Naive thymus-derived CD8-positive, alpha-beta T cell (primary cell): ENCODE measurements at places on chromosomes 11 and 22.

- DNase-seq = no peak
- no peak overlapping the region for H3K4me3 ChIP-seq
These were observed 51.5 kb upstream of the RPS13 start for GRCh38 chr11:17129003-17129402.

- DNase-seq = no peak
- no peak overlapping the region for H3K4me3 ChIP-seq
- H3K4me1 ChIP-seq = no peaks in the 10 kb centered on the region
- H3K27me3 ChIP-seq = peaks cover 14% of the 10 kb centered on the region
- no peak overlapping the region for H3K27ac ChIP-seq
These were observed 58.9 kb upstream of the CLMP start for GRCh38 chr11:123253911-123254310.

DNA sequence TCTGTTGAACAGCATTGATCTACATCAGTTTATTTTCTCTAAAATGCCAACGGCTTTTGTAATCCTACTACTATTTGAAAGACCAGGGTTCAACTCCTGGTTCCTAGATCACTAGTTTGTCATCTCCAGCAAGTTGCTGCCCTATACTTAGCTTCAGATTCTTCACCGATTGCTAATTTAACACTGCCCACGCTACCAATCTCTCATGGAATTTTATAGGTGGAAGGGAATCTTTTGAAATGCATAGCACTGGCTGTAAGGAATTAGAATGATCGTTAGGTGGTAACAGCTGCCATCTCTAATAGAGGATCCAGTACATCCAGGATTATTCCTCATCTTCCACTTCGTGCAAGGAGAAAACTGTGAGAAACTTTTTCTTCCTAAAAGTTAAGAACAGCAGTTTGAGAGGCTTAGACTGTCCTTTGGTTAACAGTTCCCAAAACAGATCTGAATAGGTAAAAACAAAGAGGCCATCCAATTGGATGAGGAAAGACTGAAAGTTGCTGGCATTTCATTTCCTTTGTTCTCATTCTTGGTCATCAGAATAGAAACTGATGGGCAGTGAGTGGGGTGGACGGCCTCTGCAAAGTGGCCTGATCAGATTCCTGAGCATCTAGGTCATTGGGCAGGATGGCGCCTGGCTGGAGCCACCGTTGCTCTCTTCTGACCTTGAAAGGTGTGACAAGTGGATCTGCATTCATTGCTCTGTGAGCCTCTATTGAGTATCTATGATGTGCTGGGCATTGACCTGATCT is 236.3 kb upstream of the SORL1-AS1 start:
- H3K36me3 ChIP-seq = peaks cover 14% of the 10 kb centered on the region
- DNase-seq = no peak
- no peak overlapping the region for H3K4me3 ChIP-seq
- H3K27ac ChIP-seq = no peak overlapping the region
- peaks cover 5% of the 10 kb centered on the region for H3K27me3 ChIP-seq

DNA sequence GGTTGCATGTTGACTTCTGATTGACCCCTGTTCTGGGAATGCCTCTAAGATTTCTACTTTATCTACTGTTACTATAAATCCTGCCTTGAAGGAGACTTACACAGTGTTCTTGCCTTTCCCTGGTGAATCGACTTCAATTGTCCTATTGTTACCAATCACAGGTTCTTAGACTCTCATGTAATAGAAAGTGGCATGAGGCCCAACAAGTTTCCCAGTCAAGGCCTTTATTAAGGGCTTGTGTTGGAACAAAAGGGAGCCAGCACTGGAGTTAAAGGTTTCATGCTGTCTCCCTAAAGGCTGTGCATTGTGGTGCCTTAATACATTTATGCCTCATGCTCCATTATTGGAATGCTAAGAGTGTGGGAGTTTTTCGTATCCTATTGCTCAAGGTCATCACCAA is 23.3 kb downstream of the MS4A2 start:
- H3K27ac ChIP-seq = no peak overlapping the region
- no peak for DNase-seq
- H3K4me3 ChIP-seq = no peak overlapping the region
- H3K27me3 ChIP-seq = peaks cover 3% of the 10 kb centered on the region

- H3K36me3 ChIP-seq = no peaks in the 10 kb centered on the region
- H3K4me1 ChIP-seq = peaks cover 24% of the 10 kb centered on the region
- H3K4me3 ChIP-seq = peak overlapping the region; percentile 18
- peaks cover 3% of the 10 kb centered on the region for H3K27me3 ChIP-seq
- peak overlapping the region; percentile 27 for H3K27ac ChIP-seq
- DNase-seq = no peak
These were observed 4.1 kb downstream of the RFPL2 start for GRCh38 chr22:32200752-32201151.

DNA sequence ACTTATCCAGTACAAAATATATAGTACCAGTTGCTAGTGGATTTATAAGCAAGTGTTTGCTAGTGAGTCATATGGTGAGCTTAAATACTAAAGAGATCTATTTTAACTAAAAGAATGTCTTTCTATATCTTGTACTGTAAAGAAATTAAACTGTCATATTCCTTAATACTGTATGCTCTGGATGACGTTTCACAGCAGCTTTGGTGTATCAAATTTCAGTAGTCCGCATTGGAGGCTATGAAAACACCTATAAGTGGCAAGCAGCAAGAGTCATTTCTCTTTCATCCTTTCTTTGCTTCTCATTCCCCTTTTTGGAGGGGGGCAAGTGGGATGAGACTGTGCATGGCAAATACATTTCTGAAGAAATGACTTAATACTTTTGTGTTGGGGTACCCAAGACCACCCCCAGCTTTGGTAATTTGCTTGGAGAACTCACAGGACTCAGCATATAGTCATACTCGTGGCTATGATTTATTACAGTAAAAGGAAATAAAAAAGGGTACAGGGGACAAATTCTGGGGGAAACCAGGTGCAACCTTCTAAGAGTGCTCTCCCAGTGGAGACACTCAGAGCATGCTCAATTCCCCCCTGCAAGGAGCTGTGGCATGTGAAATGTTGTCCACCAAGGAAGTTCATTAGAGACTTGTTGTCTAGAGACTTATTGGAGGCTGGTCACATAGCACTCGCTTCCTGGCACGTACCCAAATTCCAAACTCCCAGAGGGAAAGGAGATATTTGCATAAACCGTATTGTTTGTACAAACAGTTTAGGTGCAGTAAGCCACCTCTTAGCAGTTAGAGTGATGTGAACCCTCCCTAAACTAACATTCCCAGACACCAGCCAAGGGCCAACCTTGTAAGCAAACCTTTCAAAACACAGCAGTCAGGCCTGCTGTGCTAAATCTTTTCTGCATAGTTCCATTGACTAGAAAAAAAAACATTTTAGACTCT is 210.8 kb downstream of the PGR start:
- no peaks in the 10 kb centered on the region for H3K4me1 ChIP-seq
- H3K27ac ChIP-seq = no peak overlapping the region
- DNase-seq = no peak
- H3K36me3 ChIP-seq = no peaks in the 10 kb centered on the region
- no peak overlapping the region for H3K4me3 ChIP-seq

GRCh38 chr11:69928975-69929374 is 109.8 kb upstream of the FGF3 start:
- H3K27me3 ChIP-seq = peaks cover 53% of the 10 kb centered on the region
- DNase-seq = no peak
- H3K4me3 ChIP-seq = no peak overlapping the region
- peaks cover 11% of the 10 kb centered on the region for H3K4me1 ChIP-seq
- H3K36me3 ChIP-seq = no peaks in the 10 kb centered on the region

DNA sequence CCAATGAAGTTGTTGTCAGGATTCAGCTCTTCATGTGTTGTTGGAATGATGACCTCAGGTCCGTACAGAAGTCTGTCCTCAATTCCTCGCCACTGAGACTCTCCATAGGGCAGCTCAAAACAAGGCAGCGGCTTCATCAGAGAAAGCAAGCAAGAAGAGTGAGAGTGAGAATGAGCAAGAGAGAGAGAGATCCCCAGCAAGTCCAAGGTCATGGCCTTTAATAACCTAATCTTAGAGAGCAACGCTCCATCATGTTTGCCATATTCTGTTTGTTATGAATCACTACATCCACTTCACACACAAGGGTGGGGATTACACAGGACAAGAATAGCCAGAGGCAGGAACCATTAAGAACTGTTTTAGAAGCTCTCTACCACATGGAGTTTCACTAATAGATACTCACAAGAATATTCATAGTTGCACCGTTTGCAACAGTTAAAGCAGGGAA is 23.3 kb upstream of the MMP7 start:
- no peak overlapping the region for H3K4me3 ChIP-seq
- no peaks in the 10 kb centered on the region for H3K27me3 ChIP-seq
- H3K36me3 ChIP-seq = no peaks in the 10 kb centered on the region
- no peak overlapping the region for H3K27ac ChIP-seq
- DNase-seq = no peak

- H3K4me1 ChIP-seq = no peaks in the 10 kb centered on the region
- H3K27ac ChIP-seq = no peak overlapping the region
- H3K36me3 ChIP-seq = no peaks in the 10 kb centered on the region
- no peak for DNase-seq
These were observed 590.3 kb downstream of the BUD13 start for GRCh38 chr11:116182356-116182966.

DNA sequence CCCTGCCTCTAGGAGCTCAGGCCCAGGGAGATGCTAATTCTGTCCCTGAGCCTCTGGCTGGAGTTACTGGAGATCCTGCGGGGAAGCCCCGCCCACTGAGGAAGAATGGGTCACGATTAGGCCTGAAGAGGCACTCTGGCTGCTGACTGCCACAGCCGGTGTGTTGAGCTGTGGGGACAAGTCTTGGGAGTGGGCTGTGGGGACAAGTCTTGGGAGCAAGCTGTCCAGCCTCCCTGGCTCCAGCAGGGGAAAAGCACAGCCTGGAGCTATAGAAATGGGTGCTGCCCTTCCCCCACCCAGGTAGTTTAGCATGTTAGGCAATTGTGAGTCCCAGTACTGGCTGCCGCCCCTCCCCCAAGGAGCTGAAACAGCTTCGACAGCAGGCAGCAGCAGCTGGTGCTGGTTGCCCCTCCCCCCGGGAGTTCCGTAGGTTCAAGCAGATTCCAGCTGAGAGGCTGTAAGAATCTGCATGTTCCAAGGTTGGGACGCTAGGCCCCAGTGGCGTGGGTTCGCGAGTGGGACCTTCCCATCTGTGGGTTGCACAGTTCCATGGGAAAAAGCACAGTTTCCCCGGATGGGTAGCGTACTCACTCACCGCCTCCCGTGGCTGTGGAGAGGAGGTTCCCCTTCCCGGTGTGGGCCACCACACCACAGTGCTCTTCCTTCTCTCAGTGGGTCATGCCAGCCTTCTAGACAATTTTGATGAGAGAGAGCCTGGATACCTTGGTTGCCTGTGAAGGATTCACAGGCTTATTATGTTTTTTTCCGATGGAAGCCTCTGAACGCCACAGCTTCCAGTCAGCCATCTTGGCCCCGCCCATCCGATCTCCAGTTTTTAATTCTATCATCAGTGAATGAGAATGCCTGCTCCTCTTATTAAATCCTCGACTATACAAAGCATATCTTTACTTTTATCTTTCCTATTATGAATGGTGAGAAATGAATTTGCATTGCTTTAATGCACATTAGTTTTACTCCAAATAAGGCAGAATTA is 61.5 kb downstream of the MSANTD4 start:
- DNase-seq = no peak
- H3K27me3 ChIP-seq = no peaks in the 10 kb centered on the region
- peaks cover 20% of the 10 kb centered on the region for H3K36me3 ChIP-seq
- H3K4me3 ChIP-seq = no peak overlapping the region
- no peak overlapping the region for H3K27ac ChIP-seq
- no peaks in the 10 kb centered on the region for H3K4me1 ChIP-seq

DNA sequence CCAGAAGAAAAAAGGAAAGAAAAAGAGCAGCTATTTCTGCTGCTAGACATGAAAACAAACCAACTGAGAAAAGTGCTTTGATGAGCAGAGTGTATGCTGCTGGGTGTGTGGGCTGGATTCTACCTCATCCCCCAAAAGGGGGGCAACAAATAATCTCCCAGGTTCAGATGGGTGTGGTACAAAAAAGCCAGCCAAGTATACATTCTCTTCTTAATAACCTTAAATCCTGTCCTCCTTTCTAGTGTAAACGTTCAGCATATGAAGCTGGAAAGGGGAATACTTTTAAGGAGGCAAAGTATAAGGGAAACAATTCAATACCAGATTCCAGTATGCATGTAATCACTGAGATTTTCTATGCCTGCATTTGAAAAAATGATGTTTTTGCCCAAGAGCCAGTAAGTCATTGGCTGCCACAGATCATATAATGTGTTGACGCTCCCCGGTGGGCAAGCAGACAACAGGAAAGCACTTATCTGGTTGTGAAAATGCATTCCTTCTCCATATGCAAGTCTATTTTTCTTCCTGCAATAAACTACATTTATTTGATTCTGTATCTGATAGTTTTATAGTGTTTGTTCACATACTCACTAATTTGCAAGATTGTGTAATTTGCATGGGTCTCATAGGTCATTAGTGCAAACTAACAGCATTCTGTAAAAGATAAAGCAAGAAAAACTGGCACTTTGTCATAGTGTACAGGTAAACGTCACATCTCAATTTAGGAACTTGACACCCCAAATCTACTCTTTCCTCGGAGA is 201.1 kb downstream of the CADM1 start:
- H3K4me3 ChIP-seq = no peak overlapping the region
- DNase-seq = no peak
- no peak overlapping the region for H3K27ac ChIP-seq
- no peaks in the 10 kb centered on the region for H3K36me3 ChIP-seq
- no peaks in the 10 kb centered on the region for H3K4me1 ChIP-seq
- H3K27me3 ChIP-seq = peaks cover 3% of the 10 kb centered on the region

DNA sequence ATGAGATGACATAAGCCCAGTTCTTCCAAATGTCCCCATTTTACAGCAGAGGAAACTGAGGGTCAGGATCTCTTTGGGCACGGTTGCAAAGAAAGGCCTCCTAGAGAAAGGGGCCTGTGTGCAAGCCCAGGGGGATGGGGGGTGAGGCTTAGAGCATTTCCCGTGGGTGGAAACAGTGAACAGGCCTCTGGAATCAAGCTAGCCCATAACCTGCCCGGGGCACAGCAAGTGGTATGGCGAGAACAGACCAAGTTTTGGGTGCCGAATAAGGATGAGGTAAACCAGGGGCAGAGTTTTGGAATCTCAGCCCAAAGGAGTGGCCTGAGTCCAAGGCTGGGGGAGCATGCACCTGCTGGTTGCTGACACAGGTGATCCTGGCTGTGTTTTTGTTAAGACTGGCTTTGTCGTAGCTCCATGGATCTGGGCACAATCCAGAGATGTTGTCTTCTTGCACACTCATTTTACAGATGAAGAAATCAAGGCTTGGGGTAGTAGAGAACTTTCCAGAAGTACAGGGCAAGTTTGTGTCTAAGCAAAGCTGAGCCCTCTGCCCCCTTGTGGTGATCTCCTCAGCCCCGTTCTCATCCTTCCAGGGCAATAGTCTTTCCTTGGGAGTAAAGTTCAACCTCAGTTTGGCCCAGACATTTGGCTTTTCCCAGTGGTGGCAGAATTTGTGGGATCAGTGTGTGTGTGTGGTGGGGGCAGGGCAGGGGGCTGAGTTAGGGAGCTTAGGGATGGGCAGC is 53.5 kb upstream of the MYEOV start:
- DNase-seq = no peak
- no peaks in the 10 kb centered on the region for H3K36me3 ChIP-seq
- H3K4me3 ChIP-seq = no peak overlapping the region
- H3K27ac ChIP-seq = no peak overlapping the region
